C1 segment of cervical spinal cord (tissue), 14 donors: ENCODE measurements at places on chromosomes 1 and 21.
A peak's percentile ranks its signal among the peaks of the same experiment; 100 is the strongest.

DNA sequence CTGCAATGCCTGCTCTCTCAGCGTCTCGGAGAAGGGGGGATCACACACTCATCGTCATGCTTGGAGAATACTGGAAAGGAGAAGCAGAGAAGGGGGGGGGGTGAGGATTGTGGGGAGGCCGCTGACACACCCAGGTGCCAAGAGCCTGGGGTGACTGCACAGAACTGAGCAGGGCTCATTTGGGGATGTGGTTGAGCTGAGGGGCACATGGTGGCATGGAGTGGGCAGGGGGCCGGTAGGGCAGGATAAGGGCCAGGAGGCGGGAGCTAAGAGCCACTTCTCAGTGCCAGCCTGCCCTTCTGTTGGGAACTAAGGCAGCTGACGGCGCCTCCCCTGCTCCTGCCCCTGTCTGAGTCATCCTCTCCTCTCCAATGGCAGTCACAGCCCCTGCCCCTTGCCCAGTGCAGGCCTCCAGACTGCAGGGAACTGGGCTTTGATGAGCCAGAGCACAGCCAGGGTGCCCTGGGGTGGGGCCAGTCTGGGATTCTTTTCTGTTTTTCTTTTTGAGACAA is 27.2 kb downstream of the MRPL37 start:
- peak; percentile 89 for DNase-seq

DNA sequence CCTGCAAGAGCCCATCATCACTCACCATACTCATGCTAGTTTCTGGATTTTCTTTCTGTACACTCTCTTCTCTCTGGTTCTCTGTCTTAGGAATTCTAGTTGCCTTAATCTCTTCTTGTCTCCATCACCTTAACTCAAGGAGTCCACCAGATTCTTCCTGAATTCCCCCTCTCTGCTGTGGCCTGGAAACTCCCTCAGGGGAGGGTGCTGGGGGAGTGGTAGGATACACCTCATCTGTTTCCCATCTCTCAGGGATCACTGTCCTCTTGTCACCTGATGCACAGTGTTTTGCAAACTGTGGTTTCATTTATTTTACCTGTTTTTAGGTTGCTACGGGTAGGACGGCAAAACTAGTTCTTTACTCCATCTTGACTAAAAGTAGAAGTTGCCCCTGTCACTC is 6.6 kb upstream of the GNG12 start:
- DNase-seq, result no peak

DNA sequence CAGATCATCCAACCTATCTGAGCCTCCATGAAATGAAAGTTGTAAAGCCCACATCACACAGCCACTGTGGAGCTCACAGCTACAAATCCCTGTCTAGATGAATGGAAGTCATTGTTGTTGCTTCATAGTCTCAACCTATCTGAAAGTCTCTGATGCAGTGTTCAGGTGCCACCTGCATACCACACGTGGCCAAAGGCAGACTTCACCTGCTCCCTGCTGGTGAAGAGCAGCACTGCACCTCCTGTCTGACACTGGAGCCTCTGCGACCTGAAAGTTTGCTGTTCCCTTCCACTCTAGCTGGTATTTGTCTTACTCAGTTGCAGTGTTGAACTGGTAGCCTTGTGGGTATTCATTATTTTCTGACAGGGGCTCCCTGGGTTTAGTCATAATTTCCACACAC is 18.4 kb downstream of the LORICRIN start:
- DNase-seq, result no peak

- no peak for DNase-seq
Observed at GRCh38 chr1:173474097-173474779, 2.9 kb upstream of the PRDX6 start.

DNA sequence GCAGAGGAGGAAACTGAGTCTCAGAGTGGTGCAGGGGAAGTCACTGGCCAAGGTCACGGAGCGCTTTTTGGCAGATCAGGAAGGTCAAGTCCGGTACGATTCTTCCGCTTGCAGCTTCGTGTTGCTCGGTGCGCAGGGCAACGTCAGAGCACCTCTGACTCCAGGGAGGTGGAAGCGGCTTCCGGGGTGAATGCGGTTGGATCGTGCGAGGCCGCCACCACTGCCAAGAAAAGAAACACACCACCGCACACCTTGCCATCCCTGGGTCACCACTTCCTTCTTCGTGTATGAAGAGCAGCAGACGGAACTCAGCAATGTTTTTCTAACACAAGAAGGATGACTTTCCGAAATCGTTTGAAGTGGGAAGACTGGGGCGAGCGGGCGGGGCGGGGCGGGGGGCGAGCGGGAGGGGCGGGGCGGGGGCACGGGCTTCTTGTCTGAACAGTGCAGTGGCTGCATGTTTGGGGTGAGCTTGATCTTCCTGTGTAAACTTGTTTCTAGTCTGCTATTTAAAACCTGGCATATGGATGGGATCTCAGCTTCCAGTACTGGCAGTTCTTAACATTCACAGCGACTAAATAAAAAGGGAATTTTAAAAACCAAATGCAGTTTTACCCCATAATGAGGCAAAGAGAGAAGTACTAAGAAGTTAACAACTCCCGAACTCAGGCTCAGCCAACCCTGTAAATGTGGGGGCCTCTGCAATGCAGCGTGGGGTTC is 300.0 kb downstream of the RRAGC start:
- no peak for DNase-seq

- no peak for DNase-seq
Observed at GRCh38 chr1:209080170-209080781, 503.2 kb upstream of the CAMK1G start.

DNA sequence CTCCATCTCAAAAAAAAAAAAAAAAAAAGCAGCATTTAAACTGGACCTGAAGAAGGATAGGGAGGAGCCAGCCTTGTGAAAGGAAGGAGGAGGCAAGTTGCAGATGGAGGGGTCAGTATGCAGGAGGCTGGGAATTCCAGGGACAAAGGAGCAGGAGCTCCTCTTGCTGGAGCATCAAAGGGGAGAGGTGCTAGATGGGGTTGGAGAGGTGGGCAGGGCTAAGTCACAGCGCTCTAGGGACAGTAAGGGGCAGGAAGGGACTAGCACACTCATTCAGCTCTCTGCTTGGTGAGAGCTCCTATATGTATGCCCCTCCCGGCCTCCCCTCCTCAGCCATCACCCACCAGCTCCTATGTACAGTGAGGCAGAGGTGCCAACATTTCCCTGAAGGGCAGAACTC is 26.8 kb downstream of the MAP7D1 start:
- DNase-seq, result no peak

DNA sequence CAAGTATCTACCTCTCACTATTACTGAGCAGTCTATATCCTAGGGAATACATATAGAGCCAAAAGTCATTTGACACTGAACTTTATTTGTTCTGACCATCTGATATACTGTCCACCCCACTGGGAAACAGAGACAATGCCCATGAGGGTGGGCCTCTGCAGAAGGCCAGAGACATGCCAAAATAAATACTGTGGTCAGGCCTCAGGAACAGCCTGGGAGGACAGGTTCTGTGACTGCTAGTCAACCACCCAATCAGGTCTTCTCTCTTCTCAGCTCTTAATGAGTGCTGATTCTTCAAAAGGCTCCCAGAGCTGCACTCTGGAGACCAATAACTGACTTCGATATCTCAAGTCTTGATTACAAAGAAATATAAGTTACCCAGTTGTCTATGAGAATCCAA is 5.5 kb upstream of the ANKRD35 start:
- no peak for DNase-seq

DNA sequence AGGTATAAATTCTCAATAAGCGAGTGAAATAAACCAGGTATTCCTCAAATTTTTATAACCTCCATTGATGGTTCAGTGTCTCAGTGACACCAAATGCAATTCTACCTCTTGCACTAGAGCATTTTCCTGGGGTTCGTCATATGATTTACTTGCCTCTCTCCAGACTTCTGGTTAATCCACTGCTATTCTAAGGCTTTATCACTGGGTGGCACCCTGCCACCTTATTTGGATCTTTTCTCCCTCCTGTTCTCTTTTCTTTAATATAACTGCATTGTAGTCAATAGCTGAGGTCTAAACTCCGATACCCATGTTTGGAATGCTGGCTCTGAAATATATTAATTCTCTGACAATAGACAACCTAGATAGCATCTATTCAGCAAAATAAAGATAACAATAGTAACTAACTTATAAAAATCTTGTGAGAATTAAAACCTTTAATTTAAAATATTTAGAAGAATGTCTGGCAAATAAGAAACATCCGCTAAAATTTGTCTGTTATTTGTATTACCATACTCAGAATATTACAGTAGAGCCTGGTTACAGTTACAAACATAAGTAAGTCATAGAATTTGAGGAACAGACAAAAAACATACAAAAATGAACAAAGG is 436.4 kb downstream of the PLA2G4A start:
- DNase-seq, result no peak

GRCh38 chr1:155981266-155982088 is 3.1 kb upstream of the ARHGEF2 start:
- DNase-seq, result no peak

DNA sequence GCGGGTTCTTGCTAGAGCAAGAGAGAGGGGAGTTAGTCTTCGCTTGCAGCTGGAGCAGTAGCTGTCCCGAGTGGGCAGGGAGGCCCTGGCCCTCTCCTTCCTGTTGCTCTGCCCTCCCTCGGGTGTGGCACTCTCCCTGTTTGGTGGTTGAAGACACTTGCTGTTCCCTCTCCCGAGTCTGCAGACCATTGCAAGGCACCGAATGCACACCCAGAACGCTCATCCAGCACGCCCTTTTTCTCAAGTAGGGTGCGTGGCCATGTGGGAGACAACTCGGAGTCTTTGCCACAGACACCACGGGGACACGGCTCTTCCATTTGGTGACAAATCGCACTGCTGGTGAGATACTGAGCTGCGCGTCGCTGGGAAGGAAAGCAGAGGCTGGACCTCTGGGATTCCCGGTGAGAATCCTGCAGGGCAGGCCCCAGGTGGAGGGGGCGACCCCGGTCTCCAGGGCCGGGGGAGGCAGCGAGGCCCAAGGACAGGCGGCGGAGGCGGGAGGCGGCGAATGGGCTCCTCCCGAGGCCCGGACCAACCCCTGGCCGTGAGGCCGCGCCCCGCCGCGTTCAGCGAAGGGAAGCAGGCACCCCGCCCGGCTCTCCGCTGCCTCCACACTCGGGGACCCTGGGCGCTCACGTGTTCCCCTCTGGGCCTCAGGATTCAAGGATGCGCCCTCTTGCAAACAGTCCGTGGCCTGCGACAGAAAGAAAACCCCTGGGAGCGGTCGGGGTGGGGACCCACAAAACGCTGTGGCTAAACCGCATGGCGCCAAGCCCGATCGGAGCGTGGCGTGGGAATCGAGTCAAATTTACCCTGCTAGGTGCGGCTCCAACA is 10.4 kb upstream of the TMEM200B start:
- no peak for DNase-seq

GRCh38 chr1:56780128-56780750 is 39.0 kb downstream of the FYB2 start:
- no peak for DNase-seq

DNA sequence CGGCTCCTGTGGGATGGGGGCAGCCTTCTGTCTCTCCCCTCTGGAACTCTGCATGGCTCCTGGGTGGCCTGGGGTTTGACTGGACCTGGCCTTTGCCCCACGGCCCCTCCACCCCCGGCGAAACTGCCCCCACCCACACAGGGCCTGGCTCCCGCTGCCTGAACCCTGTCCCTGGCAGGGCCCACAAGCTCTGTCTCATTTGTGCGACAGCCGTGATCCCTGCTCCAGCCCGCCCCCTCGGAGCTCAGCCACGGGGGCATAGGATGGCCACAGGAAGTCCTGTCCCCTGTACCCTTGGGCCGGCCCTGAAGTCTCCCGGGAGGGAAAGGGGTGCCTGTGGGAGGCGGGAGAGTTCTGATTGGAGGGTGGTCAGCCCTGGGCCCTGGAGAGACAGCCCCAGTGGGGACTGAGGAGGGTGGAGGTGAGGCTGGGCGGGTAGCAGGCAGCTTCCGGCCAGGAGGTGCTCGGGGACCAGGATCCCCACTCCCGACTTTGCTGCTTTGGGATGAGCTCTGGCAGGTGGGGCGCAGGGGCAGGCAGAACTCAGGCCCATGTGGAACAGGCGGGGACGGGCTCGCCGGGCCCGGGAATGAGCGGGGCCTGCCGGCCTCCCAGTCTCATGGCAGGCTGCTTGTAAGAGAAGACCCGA is 45.1 kb downstream of the SLX9 start:
- no peak for DNase-seq

GRCh38 chr1:167276969-167277368 is 56.3 kb downstream of the POU2F1 start:
- DNase-seq, result no peak

GRCh38 chr1:201213106-201213770 is 22.6 kb downstream of the IGFN1 start:
- no peak for DNase-seq

DNA sequence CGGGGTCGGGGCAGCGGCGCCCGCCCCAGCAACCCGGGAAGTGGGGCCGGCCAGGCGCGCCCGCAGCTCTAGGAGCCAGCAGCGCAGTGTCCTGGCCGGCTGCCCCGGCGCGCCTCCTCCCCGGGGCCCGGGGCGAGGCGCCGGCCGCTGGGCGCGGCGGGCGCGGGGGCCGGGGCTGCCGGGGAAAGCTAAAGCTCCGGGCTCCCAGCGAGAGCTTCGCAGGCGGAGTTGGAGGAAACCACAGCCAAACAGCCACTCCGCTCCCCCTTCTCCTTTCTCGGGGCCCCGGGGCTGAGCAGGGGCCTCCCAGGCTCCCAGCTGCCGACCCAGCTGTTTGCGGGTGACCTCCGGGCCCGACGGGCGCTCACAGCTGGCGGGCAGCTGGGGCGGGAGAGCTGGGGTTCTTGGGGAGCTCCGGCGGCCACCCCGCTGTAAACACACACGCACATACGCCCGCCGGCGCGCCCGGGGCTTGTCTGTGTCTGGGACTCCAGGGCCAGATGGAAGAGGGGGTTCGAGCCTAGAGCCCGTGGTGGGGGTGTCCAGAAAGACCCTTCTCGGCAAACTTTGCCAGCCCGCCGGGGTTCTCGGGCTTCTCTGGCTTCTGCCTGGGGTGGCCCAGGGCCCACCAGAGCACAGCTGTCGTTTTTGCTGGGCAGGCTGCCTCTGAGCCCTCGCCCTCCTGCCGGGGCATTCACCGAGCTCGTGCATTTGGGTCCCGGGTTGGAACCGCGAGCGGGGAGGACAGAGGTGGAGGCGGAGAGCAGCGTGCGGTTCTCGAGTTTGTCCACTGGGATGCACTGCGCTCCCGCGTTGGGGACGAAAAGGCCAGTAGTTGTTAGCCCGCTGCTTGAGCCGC is 1.5 kb downstream of the AJAP1 start:
- DNase-seq, result peak; percentile 72

- no peak for DNase-seq
Observed at GRCh38 chr1:185990565-185990964, 256.4 kb downstream of the HMCN1 start.

DNA sequence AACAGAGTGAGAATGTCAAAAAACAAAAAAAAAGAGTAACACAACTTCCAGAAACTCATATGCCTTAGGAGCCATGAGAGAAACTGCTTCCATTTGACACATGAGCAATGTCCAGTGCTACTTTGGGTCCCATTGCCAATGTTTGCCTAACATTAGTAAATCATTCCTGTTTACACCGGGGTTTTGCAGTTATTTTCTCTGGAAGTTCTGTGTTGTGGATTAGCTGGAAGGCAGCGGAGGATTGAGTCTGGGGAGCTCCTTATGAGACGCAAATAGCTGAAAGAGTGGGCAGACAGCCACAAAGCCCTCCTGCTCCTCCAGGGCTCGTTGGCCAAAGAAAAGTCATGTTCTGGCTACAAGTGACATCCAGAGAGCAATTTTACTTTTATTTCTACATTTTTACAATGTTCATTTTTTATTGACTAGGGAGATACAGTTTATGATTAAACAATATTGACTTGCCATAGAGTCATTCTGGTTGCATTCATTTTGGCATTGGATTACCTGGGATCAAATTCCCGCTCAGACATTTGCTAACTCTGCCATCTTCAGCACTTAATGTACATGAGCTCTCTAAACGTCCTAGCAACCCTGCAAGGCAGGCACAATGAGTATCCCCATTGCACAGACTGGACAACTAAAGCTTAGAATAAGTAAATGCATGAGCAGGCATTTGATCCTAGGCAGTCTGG is 66.4 kb upstream of the GALNT2 start:
- DNase-seq, result no peak

GRCh38 chr1:81155131-81155530 is 645.6 kb upstream of the ADGRL2 start:
- DNase-seq, result no peak
